Inflammatory macrophage treated with lipopolysaccharide for 4 hours (primary cell): ENCODE measurements at places on chromosomes 6 and 20.

GRCh38 chr6:56289721-56290120 lies 42.3 kb upstream of the COL21A1 start:
- DNase-seq: no peak

DNA sequence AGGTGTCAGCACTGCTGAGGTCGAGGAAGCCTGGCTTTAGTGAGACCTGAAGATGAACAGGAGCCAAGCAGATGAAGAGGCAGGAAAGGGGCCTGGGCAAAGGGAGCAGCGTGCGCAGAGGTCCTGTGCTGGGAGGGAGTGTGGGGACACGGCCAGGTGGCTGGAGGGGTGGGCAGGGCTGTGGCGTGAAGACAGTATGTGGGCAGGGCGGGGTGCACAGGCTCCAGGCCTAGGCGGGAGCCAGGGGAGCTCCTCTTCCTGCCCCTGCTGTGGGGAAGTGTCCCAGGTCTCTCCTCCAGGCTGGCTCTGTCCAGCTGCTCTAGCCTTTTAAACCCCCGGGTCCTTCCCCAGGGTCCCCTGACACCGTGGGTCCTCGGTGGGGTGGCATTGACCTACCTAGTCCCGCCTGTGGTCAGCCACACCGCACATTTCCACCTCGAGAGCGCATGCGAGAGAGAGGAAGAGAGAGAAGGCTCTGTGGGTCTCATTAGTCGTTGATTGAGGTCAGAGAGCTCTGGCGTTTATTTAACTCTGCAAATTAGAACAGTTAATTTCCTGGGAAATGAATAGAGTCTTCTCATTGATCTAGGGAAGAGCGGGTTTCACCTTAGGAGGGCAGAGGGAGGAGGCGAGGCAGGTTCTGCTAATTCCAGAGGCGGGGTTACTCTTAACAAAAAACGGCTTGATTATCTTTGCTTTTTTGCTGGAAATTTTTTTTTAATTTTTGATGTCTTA lies 68.8 kb downstream of the CDH4 start:
- DNase-seq: no peak

DNA sequence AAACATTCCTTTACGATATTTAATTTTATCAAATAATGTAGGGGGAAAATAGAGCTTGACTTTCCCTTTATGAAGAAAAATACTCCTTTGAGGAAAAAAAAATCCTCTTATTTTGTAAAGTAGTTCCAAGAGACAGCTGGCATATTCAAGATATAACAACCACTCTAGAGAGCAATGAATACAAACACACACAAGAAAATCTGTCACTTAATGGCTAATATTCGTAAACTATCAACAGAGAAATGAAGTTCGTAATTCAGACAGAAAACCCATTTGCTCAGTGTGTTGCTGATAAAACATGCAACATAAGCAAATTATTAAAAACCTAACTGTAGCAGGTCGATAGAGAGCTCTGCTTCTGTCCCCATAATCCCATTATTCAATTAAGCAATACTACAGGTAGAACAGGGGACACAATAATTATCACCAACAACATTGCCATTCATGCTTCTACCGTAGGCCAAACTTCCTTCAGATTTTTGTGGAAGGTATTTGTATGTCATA lies 714.4 kb upstream of the MARCKS start:
- no peak for DNase-seq

DNA sequence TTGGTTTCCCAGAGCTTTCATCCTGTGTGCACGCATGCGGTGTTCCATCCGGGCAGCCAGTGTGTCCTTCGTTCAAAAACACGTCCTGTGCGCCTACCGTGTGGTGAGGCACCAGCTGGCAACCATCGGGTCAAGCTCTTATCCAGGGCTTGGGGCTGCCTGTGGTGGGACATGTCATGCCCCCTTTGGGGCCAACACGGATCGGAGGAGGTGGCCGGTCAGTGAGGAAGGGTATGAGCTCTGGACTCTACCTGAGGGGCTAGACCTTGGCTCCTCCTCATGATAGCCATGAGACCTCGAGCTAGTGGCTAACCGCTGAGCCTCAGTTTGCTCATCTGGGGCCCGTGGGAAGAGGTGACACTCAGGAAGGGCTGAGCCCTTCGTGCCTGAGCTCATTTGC lies 158.5 kb upstream of the PMEPA1 start:
- DNase-seq: no peak
